GM10248 (cell line): ENCODE measurements at places on chromosomes 2 and 18.
A peak's percentile ranks its signal among the peaks of the same experiment; 100 is the strongest.

GRCh38 chr2:220499225-220499624 is 871.8 kb downstream of the SLC4A3 start:
- no peak for DNase-seq

- no peak for DNase-seq
Observed at GRCh38 chr18:55250768-55251173, 291.5 kb upstream of the CCDC68 start.

- no peak for DNase-seq
Observed at GRCh38 chr2:215702116-215702902, 266.4 kb upstream of the FN1 start.

- no peak for DNase-seq
Observed at GRCh38 chr2:172230332-172230888, 127.7 kb upstream of the DLX2 start.

GRCh38 chr2:67374949-67375348 is 22.2 kb upstream of the ETAA1 start:
- no peak for DNase-seq

- DNase-seq, result no peak
Observed at GRCh38 chr18:8175501-8176061, 433.7 kb upstream of the RAB12 start.

DNA sequence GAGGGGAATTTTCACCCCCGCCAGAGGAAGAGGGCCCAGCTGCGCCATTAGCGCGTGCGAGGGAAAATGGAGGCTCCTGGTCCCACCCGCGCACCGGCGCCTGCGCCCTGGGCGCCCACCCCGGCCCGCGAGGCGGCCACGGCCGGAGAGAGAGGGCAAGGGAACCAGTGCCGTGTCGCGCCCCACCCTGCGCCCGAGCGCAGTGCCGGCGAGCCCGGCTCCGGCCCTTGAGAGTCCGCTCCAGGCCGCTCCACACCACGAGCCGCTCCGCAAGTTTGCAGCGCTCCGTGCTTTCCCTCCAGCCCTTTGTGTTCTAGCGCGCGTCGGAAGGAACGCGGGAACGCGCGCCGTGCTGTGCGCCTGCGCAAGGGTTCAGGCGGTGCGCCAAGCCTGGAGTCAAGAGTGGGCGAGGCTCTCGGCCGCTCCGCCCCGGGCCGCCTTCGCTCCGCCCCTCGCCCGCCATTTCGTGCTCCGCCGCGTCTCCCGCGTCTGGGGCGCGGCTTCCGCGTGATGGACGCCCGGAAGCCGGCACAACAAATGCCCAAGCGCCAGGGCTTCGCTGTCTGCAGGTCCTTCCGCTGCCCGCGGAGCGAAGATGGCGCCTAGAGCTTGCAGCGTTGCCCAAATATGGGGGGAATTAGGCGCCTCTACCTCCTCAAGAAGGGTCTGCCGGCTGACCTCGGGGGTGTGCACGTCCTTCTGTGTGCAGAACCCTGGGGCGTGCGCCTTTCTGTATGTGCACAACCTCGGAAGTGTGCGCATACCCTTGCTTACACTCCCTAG is 46.1 kb upstream of the PTMA start:
- peak; percentile 97 for DNase-seq

GRCh38 chr2:189412330-189412953 is 28.8 kb upstream of the WDR75 start:
- peak; percentile 39 for DNase-seq

GRCh38 chr2:76870011-76870410 is 652.2 kb downstream of the LRRTM4 start:
- no peak for DNase-seq

DNA sequence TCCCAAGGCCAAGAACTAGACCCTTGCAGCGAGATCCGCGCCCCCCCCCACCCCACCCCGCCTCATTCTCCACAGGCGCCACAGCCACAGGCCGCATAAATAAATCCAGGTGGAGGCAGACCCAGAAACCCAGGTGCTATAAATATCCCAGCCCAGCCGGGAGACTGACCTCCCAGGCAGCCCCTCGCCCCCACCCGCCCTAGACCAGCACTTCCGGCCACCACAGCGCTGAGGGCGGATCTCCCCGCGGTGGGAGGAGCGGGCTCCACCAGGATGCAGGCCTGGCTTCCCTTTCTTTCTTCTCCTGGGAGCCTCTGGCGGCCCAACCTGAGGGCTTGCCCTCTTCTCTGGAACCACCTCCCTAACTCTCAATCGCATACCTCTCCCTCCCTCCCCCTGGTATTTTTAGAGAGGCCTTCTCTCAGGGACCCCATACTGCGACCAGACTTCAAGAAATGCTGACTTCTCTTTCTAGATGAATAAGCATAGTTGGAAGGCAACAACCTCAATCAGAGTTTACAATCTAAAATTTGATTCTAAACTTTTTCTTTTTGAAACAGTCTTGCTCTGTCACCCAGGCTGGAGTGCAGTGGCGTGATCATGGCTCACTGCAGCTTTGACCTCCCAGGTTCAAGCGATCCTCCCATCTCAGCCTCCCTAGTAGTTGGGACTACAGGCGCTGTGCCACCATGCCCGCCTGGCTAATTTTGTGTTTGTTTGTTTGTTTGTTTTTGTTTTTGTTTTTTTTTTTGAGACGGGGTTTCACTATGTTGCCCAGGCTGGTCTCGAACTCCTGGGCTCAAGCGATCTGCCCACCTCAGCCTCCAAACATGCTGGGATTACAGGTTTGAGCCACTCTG is 55.0 kb downstream of the PKDCC start:
- DNase-seq, result no peak

GRCh38 chr2:60051991-60052390 is 501.5 kb downstream of the BCL11A start:
- no peak for DNase-seq

GRCh38 chr2:641872-642815 is 35.1 kb downstream of the TMEM18 start:
- no peak for DNase-seq

DNA sequence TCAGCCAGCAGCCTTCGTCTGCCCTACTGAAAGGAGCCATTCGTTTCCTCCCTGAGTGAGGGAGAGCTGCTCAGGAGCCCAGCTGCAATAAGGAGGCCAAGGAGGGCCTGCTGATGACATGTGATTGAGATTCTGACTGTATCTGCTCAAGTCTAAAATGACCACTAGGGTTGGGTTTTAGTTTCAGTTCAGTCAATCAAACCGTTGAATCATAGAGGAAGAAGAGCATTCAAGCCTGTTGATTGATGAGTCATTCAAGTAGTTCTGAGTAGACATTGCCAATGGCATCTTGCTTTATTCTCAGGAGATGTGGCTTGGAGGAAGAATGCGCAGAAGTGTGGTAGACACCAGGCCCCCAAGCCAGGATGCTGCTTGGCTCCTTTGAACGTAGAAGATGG is 19.9 kb upstream of the BCL2L11 start:
- DNase-seq, result peak; percentile 48

- no peak for DNase-seq
Observed at GRCh38 chr2:105786231-105787230, 41.8 kb downstream of the NCK2 start.

- DNase-seq, result peak; percentile 31
Observed at GRCh38 chr18:43587538-43588153, 310.4 kb upstream of the SYT4 start.

DNA sequence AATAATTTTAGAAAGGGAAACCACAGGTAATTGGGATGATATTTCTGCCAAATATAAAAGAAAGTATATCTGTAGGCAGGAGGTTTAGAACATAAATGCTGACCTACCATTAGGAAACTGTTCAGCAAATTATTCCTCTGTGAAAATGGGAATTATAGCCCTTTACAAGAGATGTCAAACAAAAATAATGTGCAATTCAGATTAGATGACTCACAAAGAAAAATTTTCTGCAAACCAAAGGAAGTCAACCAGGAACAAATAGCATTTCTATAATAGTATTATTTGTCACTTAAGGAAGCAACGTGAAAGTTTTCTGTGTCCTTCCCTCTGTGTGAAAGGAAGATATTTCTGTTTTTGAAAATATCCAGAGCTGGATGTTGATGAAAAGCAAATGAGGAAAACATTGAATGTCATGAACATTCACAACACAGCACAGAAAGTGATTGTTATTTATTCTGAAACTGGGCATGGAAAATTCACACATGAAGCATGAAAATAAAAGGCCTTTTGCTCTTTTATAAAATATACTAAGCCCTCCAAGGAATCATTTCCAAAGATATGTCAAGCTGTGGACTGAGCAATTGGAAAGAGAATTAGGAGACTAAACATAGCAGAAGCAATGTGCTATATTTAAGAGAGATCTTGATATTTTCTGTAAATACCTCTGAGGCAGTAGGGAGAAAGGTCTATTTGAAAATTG is 57.9 kb upstream of the SPHKAP start:
- no peak for DNase-seq

GRCh38 chr2:227389661-227390060 is 1.9 kb upstream of the SCYGR1 start:
- DNase-seq, result no peak

DNA sequence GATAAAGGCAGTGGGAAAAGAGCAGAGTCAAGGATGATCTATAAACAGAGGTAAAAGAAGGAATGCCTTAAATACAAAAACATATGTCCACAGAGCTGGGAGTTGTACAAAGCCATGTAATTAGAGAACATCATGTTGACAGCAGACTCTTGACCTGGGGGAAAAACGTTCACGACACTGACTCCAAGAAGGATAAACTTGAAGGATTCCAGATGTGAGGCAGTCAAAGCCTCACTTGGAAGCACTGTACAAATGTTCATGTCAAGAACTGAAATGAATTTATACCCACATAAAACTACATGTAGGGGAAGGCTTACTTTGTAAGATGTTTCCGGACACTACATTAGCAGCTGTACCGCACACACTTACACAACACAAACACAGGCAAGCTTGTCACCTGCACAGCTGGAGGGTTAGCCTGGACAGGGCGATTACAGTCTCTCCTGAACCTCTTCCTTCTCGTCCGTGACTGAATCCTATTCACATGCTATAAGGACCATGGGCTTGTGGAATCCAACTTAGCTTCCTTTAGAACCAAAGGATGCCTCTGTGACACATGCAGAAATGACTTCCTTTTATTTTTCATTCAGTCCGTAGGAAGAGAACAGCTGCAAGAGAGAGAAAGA is 88.6 kb downstream of the SH3YL1 start:
- no peak for DNase-seq

- no peak for DNase-seq
Observed at GRCh38 chr2:240575101-240575965, 7.0 kb downstream of the RNPEPL1 start.

DNA sequence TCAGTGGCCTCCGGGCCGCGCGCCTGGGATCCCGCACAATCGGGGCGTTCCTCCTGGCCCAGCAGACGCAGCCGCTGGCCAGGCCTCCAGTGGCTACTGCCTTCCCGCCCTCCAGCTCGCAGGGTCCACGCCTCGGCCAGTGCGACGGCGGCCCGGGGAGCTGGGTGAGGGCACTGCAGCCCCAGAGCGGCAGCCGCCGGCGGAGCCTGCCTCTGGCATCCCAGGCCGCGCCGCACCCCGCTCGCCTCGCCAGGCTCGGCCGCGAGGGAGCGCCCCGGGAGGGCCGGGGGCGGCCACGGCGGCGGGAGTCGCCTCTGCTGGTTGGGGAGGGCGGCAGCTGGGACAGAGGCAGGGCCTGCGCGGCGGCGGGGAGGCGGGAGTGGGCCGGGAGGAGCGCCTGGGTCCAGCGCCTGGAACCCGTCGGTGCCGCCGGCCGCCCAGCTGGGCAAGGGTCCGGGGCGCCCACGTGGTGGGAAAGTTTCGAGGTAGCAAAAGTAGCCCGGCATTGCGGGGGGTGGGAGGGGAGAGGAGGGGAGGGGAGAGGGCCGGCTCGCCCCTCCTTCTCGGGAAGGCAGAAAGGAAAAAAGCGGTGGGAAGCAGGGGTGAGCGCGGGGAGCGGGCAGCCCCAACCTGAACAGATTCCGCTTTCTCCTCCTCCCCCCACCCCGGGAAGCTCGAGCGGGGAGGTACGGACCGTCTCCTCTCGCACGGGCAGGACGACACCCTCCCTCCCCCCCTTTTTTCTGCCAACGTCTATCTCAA is 1.5 kb upstream of the INHBB start:
- DNase-seq, result no peak

GRCh38 chr18:3611313-3612090 is 161.5 kb downstream of the TGIF1 start:
- DNase-seq, result no peak

- no peak for DNase-seq
Observed at GRCh38 chr2:115364093-115364492, 921.7 kb downstream of the DPP10 start.

- DNase-seq, result no peak
Observed at GRCh38 chr18:3265564-3266033, 3.7 kb downstream of the MYL12B start.

- no peak for DNase-seq
Observed at GRCh38 chr2:67633212-67633856, 236.2 kb downstream of the ETAA1 start.

GRCh38 chr2:119996148-119996547 is 16.7 kb upstream of the EPB41L5 start:
- DNase-seq, result no peak

DNA sequence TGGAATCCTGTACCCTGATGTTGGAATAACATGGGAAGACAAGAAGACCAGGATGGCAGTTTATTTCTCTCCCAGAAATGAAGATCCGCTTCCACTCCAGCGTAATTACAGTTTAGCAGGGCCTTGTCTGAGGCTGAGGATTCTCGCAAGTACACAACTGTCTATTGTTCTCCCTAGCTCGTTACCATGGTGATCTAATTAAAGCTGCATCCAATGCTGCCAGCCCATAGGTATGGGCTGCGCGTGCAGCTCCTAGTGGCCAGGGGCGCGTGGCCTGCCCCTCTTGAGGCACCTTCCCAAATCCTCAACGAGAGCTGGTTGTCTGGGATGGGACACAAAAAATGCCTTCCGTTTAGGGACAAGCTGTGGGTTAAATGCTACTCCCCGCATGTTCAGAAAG is 344.9 kb downstream of the CYRIA start:
- no peak for DNase-seq

GRCh38 chr2:32732912-32733472 is 105.1 kb downstream of the TTC27 start:
- DNase-seq, result no peak

- DNase-seq, result no peak
Observed at GRCh38 chr2:20235655-20236305, 10.8 kb upstream of the SDC1 start.

GRCh38 chr2:30217644-30218337 is 13.5 kb upstream of the LBH start:
- no peak for DNase-seq

- DNase-seq, result no peak
Observed at GRCh38 chr2:239775623-239776435, 249.3 kb downstream of the NDUFA10 start.
